ENCODE measurements at places on chromosomes 16 and 17.

- DNase-seq: no peak
Measured at GRCh38 chr16:9687737-9688319, 494.4 kb downstream of the GRIN2A start.

GRCh38 chr16:80298676-80299075, 242.1 kb upstream of the DYNLRB2 start:
- DNase-seq: no peak

GRCh38 chr17:66952031-66952524, 12.4 kb upstream of the CACNG4 start:
- peak; percentile 70 for DNase-seq

GRCh38 chr16:86834451-86835035, 256.2 kb downstream of the FOXL1 start:
- DNase-seq: no peak

DNA sequence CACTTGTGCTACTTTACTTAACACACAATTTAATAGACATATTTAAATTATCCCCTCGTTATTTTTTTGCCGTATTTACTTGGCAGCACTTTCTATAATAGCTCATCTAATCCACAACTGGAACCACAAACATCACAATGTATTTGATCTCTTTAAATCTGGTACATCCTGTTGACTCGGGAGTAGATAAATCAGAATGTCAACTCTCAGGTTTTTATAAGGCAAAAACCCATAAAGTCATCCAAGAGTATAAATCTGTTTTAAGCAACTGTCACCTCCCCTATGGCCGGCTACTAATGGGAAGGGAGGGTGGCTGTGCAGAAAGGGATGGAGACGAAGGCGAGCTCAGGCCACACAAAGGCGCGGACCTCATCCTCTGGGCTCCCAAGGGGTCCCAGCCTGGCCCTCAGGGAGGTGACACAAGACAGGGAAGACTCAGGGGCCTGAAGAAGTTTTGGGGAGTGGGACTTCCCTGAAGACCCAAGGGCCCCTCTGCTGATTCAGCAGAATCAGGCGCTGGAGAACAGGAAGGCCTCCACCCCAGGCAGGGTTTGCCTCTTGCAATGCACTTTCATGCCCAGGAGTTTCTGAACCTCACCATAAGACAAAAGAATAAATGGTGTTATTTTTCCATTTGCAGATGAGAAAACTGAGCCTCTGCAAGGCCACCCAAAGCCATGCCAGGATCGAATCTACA, 122.5 kb downstream of the ZNF423 start:
- DNase-seq: no peak

GRCh38 chr16:2532494-2533141, 1.4 kb upstream of the CEMP1 start:
- DNase-seq: no peak

DNA sequence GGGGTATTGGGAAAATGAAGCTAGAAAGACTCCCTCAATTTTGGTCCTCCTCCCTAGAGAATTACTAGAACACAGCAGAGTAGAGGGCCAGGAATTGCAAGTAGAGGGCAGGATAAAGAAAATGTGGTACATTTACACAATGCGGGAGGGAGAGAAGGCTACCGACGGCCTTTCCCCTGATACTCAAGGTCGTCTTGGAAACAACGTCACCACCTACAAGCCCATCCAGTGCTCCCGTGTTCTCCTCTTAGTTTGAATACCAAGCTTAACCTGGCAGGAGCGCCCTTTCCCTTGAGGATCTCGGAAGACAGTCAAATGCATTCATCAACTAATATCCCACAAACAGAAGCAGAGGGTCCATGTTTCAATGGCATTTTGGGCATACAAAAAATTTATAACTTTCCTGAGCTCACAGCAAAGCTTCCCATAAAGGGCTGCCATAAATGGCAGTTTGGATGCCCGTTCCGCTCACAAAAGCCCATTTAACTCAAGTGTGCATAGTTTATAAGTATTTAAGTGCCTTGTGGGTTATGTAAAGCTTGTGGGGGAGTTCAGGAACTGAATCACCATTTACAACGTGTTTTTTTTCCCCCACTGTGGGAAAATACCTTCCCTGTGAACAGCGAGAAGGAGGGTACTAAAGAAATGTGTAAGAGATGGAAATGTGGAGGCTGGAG, 414.6 kb downstream of the SLC39A11 start:
- peak; percentile 83 for DNase-seq

DNA sequence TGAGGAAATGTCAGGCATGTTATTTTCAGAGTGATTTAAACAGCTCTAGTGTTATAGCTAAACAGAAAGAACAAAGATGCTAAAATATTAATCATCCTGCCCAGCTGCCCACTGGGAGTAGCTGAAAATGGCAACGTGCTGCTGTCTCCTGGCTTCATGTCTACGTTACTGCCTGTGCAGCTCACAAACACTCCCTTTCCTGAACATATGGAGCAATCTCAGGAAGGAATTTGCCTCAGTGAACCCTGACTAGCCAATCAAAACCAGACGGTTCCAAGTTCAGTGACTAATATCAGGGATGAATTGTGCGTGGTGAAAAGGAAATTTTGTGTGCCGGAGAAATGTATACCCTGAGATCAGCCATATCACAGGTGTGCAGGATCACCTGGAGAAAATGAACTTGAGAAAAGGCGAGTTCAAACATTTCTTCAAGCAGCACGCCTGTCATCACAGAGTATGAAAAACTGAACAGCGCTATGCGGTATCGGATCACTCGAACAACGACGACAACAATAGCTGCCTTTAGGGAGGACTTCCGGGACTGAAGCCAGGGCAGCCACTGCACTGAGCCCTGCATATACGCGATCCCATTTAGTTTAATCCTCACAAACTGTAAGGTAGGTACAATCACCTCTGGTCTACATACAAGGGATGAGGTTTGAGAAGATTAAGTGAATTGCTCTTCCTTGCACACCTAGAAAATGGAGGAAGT, 110.3 kb downstream of the STX8 start:
- no peak for DNase-seq

GRCh38 chr16:49545243-49545642, 171.6 kb downstream of the C16orf78 start:
- DNase-seq: no peak

- DNase-seq: peak; percentile 32
Measured at GRCh38 chr16:77660311-77660710, 62.0 kb upstream of the NUDT7 start.

- no peak for DNase-seq
Measured at GRCh38 chr16:12613131-12613991, 190.3 kb downstream of the CPPED1 start.

Data from non-pigmented ciliary epithelial cell (primary cell).